Metanephros (tissue), 2 donors: ENCODE measurements at places on chromosomes 3 and 15. TPM values are rescaled to one million over a fixed set of nuclear protein-coding genes. Genes with fewer than 3 reads are reported as not detected.

TF gene
- 4.5 TPM for total RNA-seq

PRICKLE2 gene
- 50.5 TPM for total RNA-seq

GOLGA8Q gene
- total RNA-seq: 1.3 TPM

GRK7 gene
- not detected for total RNA-seq
